ENCODE measurements at places on chromosomes 4 and X. TPM values are rescaled to one million over a fixed set of nuclear protein-coding genes. Genes with fewer than 3 reads are reported as not detected.

Gene TACR3
- total RNA-seq, result not detected

Gene SULT1E1
- total RNA-seq, result 0.34 TPM

Gene CCKAR
- not detected for total RNA-seq

Gene DNAAF6
- total RNA-seq, result not detected

Gene CLDN34
- not detected for total RNA-seq

Gene TKTL2
- not detected for total RNA-seq

Gene GAGE13
- total RNA-seq, result not detected

Gene RNF113A
- total RNA-seq, result 14.9 TPM

Gene NBDY
- 19.8 TPM for total RNA-seq

Gene MND1
- 5.7 TPM for total RNA-seq

Gene TMEM271
- total RNA-seq, result not detected

Gene ASB9
- 27.0 TPM for total RNA-seq

Gene TLR7
- total RNA-seq, result not detected

Gene UNC5C
- 0.10 TPM for total RNA-seq

Gene KLB
- total RNA-seq, result under 0.01 TPM

Gene CTSO
- 8.7 TPM for total RNA-seq

Gene GLRA2
- total RNA-seq, result not detected

Gene GAB3
- total RNA-seq, result 3.5 TPM

Gene PNCK
- total RNA-seq, result not detected

Gene PDCL2
- total RNA-seq, result not detected

Gene HSD17B13
- total RNA-seq, result 0.05 TPM

Gene GAGE12E
- total RNA-seq, result not detected

Gene LRP2BP
- 0.15 TPM for total RNA-seq

Gene FAM133A
- not detected for total RNA-seq

Gene RNF212
- 0.20 TPM for total RNA-seq

Gene MUC7
- not detected for total RNA-seq

Gene MTMR8
- 0.05 TPM for total RNA-seq

Gene PNMA6F
- total RNA-seq, result not detected

Gene IL9R
- not detected for total RNA-seq

Gene MAGEA4
- not detected for total RNA-seq

Gene HS3ST1
- total RNA-seq, result 0.98 TPM

Gene NPY5R
- not detected for total RNA-seq

Gene SMIM10
- 1.5 TPM for total RNA-seq

Gene CT47B1
- total RNA-seq, result not detected

Gene SLC9A6
- total RNA-seq, result 16.9 TPM

Gene UGT2A1
- not detected for total RNA-seq

Gene SEL1L3
- 60.2 TPM for total RNA-seq

Gene TMEM35A
- total RNA-seq, result 1.8 TPM

Gene TMSB15C
- total RNA-seq, result 1.3 TPM

Gene ADGRG4
- total RNA-seq, result 0.10 TPM

Gene MMRN1
- 82.0 TPM for total RNA-seq

Gene TRIML2
- total RNA-seq, result 126 TPM

Gene GYPE
- 0.07 TPM for total RNA-seq

Gene SPANXC
- total RNA-seq, result not detected

Gene MTNR1A
- total RNA-seq, result not detected

Gene XAGE1B
- total RNA-seq, result not detected

Gene VBP1
- 60.2 TPM for total RNA-seq

Gene CT83
- not detected for total RNA-seq

Gene NPFFR2
- not detected for total RNA-seq

Gene GC
- not detected for total RNA-seq

Gene LRIT3
- total RNA-seq, result not detected

Gene GRSF1
- 69.0 TPM for total RNA-seq

Gene WAS
- total RNA-seq, result 0.13 TPM

Gene GLOD5
- total RNA-seq, result not detected
